Stimulated activated CD4-positive, alpha-beta T cell treated with anti-CD3 and anti-CD28 coated beads, Interleukin-12 subunit alpha, Interleukin-12 subunit beta, amount 100 ng/mL, for 48 hours (primary cell): ENCODE measurements at places on chromosomes 7 and 10.

DNA sequence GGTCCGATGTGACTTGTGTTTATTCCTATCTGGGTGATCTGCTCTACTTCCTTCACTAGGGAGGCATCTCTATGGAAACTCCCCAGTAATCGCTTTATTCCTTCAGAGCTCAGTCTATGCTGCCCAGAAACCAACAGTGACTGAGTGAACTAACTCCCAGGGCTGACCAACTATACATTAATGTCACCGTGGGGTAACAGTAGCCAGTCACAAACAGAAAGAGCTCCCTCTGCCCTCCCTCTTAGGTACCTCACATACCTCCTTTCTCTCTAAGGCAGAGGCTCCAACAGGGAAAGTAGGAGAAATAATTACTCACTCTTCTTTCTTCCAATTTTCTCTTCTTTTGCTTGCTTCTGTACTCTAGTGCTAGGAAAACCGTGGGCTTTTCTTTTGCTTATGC, 855.0 kb downstream of the REEP3 start:
- DNase-seq, result no peak

GRCh38 chr7:95630702-95631458, 34.6 kb upstream of the PDK4 start:
- DNase-seq, result no peak

DNA sequence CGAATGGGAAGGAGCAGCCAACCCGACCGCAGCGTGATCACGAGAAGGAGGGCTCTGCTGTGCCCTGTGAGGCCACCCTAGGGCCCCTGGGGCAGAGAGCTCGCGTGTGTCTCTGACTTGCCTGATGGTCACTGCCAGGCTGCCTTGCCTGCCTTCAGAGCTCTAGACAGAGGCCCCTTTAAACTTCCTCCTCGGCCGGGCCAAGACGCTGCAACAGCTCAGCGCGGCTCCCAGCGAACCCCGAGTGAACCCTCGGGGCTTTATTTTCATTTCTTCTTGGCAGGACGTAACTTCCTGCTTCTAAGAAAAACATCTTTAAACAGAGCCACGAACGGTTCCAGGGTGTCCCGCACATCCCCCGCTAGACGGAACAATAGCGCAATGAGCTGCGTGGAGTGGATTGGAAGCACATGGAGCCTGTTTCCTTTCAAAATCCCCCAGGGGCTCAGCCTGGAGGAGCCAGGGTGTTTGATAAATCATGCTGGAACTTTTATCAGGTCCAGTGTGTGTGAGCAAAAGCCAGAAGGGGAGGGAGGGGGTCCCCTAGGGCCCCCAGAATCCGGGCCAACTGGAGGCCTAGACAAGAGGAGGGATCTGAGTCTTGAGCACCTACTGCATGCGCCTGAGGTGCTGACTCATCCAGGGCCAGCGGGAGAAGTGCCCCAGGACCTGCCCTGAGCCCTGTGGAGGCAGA, 134.1 kb upstream of the GDF10 start:
- DNase-seq, result peak; percentile 12

DNA sequence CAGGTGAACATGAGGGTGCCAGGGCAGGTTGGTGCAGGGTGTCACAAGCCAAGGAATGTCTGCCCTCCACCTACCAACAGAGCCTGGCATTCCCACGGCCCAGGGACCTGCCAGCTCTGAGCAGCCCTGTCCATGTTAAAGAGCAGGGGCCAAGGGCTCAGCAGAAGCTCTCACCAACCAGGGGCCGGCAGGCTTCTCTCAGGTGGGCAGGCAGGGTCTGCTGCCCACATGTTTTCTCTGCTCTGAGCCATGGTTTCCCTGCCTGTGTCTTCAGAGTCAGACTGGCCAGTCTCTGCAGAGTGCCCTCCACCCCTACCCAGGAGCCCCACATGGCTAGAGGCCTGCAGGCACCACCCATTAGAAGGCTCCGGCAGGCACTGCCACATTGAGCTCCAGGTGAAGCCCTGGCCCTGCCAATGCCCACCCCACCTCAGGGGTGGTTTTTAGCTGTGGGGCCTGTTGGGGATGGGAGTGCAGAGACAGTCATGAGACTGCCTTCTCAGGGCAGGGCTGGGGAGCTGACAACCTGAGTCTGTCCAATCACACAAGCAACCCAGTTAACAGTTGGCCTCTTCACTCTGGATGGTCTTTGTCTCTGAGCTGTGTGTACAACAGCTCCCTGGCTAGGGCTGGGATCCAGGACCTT, 135.9 kb downstream of the ARHGAP22 start:
- DNase-seq, result no peak

- DNase-seq, result no peak
Observed at GRCh38 chr10:58837826-58838225, 325.2 kb downstream of the BICC1 start.

GRCh38 chr7:149217570-149217969, 21.9 kb upstream of the ZNF212 start:
- DNase-seq, result no peak

GRCh38 chr7:39465055-39465929, 100.9 kb upstream of the YAE1 start:
- peak; percentile 13 for DNase-seq

DNA sequence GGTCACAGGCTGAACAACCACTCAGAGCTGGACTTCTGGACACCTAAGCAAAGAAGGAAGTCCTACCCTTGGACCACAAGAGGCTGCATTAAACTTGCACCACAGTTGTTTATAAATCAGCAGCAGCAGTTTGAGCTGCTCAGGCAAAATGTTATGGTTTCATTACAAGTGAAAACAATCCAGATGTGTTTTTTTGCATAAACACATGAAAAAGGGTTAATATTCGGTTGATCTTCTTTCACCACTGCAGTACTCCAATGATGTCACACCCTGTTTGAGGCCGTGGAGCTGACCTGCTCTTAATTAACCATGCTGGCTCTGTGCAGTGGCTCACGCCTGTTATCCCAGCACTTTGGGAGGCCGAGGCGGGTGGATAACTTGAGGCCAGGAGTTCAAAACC, 490.8 kb upstream of the CELF2 start:
- no peak for DNase-seq

GRCh38 chr7:129122751-129123509, 21.6 kb upstream of the TSPAN33 start:
- DNase-seq, result peak; percentile 37

GRCh38 chr7:129047761-129048160, 7.2 kb downstream of the TNPO3 start:
- DNase-seq, result no peak

GRCh38 chr7:46291601-46292150, 370.6 kb upstream of the IGFBP3 start:
- no peak for DNase-seq

GRCh38 chr7:95139922-95140321, 184.4 kb downstream of the PON1 start:
- DNase-seq, result no peak

DNA sequence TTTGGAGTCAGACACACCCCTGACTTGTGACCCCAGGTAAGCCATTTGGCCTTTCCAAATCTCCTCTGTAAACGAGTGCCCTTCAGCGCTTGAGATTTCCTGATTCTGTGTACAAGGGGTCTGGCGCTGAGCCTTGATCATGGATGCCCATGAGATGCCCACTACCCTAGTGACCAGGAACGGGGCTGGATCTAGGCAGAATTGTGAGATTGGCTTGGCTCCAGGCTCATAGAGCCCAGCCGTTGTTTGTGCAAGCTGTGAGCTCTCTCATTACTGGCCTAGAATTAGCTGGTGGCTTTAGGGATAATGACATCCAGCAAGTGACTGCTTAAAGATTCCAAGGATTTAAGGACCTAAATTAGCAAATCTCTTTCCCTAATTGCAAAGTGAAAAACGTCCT, 84.9 kb downstream of the CAMK1D start:
- DNase-seq, result no peak

- no peak for DNase-seq
Observed at GRCh38 chr7:93985101-93985500, 19.1 kb downstream of the BET1 start.

- no peak for DNase-seq
Observed at GRCh38 chr7:54544527-54545240, 2.5 kb downstream of the VSTM2A start.

DNA sequence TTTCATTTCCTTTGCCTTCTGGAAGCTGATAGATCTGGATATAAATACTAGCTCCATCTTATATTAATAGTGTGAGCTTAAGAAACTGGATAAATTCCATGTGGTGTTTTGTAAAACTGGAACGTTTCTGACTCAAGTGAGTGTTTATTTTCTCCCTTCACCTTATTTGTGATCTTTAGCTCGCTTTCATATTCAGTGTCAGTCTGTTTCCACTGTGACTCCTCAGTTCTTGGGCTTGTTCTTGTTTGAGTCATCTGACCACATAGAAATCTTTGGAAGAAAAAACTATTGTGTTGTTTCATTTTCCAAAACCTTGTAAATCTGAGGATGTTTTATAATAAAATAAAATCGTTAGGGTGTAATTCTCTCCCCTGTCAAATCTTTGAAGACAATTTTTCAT, 186.4 kb downstream of the POLR1F start:
- no peak for DNase-seq

GRCh38 chr7:47153576-47153975, 428.3 kb downstream of the TNS3 start:
- DNase-seq, result no peak

- no peak for DNase-seq
Observed at GRCh38 chr7:135960709-135961451, 16.3 kb downstream of the MTPN start.

DNA sequence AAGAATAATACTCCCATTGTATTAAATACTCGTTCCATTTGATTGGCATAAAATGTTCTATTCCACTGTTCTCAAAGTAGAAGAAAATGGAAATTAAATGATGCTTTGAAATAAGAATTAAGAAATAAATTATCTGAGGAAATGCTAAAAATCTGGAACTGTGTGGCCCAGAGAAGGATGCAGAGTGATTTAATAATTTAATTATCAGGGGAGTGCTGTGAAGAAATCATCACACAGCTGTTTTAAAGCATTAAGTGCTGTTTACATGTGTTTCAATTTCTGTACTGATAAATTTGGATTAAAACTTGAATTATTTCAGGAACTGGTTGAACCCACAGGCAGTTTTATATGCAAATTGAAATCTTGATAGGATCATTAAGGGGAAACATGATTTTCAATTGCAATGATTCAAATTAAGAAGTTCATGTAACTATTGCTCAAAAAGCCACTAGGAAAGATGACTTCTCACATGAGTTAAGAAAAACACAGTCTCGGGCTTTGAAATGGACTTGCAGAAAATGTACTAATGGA, 56.3 kb downstream of the COL28A1 start:
- DNase-seq, result no peak

DNA sequence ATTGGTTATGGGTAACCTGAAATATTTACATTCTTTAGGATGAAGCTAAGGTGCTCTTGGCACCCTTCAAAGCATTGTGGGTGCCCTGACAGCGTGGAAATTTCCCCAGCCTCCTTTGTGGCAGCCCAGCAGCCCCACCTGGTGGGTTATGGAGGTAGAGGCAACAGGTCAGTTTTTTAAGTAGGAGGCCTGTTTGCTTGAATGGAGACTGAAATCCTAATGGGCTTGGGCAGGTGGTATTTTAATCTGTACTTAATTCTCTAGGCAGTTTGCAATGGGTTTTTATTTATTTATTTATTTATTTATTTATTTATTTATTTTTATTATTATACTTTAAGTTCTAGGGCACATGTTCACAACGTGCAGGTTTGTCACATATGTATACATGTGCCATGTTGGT, 139.4 kb downstream of the EPC1 start:
- peak; percentile 42 for DNase-seq

- no peak for DNase-seq
Observed at GRCh38 chr7:155356323-155357105, 58.8 kb downstream of the INSIG1 start.

DNA sequence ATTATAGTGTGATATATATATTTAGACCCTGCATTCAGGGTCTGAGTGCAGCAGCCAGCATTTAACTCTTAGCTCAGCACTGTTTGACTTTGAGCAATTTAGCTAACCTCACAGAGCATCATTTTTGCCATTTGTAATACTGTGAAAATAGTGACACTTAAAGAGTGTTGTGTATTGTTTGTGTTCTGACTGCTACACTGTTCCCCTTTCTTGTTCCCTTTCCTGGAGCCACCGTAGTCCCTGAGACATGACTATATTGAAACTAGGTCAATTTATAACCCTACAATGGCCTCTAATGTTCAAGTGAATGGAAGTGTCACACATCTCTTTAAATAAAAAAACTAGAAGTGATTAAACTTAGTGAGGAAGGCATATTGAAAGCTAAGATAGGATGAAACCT, 20.3 kb upstream of the CD36 start:
- no peak for DNase-seq

DNA sequence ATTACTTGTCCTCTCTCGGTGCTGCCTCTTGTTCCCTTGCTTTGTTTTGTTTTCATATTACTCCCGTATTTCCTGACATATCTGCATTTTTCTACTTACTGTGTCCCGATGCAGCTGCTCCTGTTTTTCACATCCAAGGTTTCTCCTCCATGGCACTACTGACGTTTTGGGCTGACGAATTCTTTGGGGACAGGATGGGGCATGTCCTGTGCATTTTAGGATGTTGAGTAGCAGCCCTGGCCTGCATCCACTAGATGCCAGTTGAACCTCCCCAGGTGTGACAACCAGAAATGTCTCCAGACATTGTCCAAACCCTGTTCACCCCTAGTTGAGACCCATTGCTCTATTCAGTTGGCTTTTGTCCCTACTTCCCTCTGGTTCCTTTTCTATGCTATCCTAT, 12.4 kb downstream of the ZNF789 start:
- no peak for DNase-seq

- DNase-seq, result no peak
Observed at GRCh38 chr7:51077987-51078370, 238.6 kb downstream of the COBL start.

- no peak for DNase-seq
Observed at GRCh38 chr7:134827889-134828288, 48.5 kb downstream of the CALD1 start.

DNA sequence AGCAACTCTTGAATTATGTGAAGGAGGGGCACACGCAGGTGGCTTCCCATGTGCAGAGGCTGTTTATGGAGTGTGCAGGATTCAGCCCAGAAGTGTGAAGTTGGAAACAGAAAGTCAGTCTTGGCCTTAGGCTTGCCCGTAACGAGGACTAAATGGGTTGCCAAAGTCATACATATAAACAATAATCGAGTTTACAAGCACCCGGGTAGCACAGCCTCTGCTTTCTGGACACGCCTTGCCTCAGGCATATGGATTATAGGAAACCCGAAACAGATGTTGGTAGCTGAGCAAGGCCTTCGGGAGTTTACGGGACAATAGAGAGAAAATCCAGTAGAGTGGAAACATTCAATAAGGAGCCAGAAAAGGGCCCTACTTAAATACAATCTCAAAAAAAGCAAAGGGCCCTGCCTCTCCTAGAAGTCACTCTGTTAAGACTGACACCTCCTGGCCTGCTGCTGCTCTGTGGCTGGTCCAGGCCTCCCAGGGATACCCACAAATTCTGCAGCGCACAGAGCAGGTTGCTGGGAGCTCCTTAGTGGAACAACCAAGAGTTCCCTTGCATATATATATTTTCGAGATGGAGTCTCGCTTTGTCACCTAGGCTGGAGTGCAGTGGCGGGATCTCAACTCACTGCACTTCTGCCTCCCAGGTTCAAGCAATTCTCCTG, 48.5 kb downstream of the SMKR1 start:
- DNase-seq, result no peak

GRCh38 chr10:30580676-30581075, 48.9 kb downstream of the LYZL2 start:
- no peak for DNase-seq
